Frontal cortex (tissue), 4 donors: ENCODE measurements at places on chromosomes 7 and 10.

GRCh38 chr10:50396491-50397311 is 145.4 kb upstream of the ASAH2 start:
- DNase-seq = no peak

DNA sequence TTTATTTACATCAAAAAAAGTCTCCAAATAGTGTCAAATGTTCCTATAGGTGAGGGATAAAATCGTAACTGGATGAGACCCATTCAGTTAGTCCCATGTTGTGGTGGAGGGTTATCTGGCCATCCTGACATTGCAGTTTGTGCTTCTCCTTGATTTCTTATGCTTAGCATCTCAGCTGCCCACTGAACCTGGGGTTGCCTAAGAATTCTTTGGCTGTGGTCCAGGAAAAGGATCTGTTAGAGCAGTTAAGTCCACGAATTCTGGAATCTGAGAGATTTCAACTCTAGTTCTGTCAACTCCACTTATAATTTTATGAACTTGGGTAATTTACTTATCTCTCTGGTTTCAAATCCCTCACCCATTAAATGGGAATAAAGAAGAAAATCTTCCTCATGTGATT is 1673.4 kb downstream of the REEP3 start:
- no peak for DNase-seq

DNA sequence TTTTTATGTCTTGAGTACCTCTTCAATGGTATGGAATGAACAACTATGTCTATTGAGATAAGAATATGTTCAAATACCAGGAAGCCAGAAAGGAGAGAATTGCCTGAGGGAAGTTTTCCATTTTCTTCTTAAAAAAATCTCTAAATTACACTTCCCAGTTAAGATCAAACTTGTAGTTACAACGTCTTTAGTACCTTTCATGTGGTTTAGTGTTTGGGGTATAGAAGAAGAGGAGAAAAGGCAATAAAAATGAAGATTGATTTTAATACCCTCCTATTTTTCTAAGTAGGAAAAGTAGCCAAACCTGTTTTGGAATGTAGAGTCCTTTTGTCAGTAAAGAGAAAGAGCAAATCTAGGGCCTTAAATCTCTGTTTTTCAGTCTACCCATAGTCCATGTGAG is 470.0 kb upstream of the SEMA3A start:
- no peak for DNase-seq

DNA sequence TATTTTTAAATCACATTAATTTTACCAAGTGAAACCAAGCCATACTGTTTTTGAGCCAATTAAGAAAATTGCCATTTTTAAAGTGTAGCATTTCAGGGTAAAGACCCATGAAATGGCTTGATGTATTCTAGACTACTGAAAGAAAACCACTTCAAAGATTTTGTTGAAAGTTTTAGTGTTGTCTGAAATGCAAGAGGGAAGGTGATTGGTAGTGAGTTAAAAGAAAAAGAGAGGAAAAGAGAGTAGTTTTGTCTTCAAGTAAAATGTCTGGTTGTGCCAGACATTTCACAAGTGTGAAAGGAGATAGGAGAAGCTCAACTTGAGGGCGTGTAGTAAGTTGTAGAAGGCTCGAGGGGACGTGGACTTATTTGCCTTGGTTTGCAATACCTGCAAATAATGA is 41.6 kb downstream of the CALML5 start:
- DNase-seq = no peak

DNA sequence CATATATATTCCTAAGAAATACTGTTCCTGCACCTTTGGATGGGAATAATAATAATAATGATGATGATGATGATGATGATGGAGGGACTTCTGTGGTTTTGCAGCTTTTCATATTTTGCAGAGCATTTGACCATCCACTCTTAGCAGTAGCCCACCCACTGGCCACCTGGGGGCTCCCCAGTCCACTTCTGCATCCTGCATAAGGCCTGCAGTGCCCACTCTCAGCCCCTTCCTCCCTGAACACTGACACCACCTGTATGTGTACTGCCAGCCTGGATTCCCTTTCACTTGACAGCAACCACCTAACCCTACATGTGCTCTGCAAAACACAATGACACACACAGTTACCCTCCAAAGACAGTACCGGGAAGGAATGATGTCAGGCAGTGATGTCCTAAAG is 131.4 kb downstream of the ADAM12 start:
- DNase-seq = no peak

DNA sequence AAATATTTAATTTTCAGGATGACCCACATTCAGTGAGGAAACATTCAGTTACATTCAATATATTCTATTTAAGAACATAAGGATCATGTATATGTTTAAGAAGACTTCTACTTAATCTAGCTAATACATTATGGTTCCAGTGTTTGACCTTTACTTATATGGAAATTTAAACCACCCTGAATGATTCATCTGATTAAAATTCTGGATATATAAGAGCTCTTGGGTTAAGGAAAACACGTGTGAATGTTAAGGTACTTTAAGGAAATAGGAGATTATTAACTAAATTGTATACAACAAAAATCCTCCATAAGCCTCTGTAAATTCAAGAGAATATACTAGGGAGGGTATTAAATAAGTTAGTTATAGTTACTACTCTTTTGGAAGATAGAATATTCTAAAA is 40.9 kb downstream of the HDAC9 start:
- no peak for DNase-seq

- no peak for DNase-seq
Observed at GRCh38 chr10:126738001-126738400, 67.5 kb upstream of the C10orf90 start.

GRCh38 chr10:92267343-92267742 is 23.5 kb downstream of the CPEB3 start:
- DNase-seq = no peak

- DNase-seq = no peak
Observed at GRCh38 chr10:89357975-89358374, 19.9 kb upstream of the IFIT1B start.

GRCh38 chr7:116153050-116153449 is 57.3 kb upstream of the TES start:
- DNase-seq = no peak

DNA sequence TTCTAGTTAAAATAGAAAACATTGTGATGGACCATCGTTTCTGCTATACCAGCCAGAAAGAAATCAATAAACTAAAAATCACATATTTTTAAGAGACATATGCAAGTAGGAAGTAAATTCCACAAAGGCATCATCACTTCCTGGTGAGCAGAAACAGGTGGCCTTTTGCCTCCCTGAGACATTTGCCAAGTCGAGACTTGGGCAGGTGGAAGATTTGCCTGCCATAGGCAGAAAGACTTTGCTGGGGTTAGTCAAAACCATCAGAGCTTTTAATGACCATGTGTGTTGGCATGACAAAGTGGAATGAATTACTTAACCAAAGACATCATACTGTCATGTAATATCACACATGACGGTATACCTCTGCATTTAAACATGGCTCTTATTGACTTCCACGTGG is 66.0 kb upstream of the FGL2 start:
- no peak for DNase-seq

DNA sequence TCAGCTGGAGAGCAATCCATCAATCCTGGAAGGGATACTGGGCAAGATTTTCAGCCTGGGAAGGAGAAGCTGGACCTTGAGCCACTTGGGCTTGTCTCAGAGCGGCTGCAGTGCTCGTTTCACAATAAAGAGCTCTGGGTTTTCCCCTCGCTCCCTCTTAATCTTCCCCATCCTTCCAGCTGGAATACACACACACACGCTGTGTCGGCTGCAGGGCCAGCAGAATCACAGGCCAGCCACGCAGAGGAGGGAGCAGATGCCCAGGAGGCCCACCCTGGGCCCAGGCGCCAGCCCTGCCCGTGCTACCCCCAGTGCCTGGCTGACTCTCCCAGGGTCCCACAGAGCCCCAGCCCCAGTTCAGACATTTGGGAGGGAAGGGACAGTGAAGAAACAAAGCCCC is 255.1 kb downstream of the TNS3 start:
- DNase-seq = no peak

DNA sequence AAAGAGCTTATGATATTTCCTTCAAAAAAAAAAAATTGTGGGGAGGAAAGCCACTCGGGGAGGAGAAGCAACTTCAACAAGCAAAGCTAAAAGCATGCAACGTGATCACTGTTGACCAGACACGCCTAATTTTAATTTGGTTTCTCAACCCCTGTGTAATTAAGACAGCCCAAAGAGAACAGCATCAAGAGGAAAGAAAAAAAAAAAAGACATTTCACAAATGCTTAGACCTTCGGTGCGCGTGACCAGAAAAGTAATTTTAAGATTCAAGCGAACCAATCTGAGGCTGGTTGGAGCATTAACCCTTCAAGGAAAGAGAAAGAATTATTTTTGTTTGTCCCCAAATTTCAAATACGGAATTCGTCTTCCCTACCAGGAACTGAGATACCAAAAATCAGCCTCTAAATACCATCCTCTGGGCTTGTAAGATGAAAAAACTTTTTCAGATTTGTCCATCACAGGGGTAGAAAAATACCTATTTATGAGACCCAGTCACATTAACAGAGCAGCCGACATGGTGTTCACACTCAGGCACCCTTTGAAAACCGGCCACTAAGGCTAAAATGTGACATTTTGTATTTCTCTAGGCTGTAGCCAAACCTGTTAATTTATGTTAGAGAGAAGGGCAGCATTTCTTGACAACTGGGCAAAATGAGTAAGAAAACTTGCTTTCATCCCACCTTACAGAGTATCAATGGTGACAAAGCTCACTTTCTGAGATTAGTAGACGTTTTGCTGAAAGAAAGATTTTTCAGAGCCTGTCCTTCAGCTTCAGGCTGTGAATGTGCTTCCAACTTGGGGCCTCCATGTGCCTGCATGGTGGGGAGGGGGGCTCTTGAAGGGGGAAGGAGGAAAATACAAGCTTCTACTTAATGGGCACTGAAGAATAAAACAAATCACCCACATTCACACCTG is 179.9 kb upstream of the KLF14 start:
- no peak for DNase-seq

DNA sequence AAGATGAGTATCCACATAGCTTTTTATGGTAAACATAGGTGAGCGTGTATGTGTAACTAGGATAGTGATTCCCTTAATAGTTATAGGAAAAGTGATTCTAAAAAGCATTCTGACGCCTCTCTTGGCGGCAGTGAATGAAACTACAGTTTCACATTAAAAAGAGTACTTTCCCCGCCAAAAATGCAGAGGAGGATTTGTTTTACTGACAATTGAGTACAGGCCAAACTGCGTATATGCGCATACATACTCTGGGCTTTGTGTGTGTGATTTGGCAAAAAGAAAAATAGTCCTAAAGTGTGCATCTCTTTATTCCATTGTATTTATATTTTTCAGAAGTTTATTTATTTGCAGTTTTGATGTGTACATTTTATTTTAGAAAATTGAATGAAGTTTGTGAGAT is 10.3 kb downstream of the CUL1 start:
- no peak for DNase-seq

DNA sequence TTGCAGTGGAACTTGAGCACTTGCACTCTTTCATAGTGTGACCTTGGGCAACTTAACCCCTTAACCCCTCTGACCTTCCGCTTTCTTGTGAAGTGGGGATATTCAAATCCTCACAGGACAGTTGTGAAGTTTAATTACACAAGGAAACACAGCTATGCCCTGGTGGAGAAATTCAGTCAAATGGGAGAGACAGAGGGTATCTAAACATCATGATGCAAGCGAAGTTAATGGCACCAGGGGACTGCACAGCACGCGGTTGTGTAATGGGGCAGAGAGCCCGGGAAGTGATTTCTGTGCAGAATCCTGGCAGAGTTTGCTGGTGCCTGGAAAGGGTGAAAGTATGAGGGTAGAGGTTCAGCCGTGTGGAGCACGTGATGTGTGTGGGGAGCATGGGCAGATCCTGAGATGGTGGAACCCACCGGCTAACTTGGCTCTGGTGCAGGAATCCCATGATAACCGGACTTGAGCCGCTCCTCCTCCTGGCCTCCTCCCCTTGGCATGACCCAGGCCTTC is 51.7 kb downstream of the SNX10 start:
- no peak for DNase-seq

DNA sequence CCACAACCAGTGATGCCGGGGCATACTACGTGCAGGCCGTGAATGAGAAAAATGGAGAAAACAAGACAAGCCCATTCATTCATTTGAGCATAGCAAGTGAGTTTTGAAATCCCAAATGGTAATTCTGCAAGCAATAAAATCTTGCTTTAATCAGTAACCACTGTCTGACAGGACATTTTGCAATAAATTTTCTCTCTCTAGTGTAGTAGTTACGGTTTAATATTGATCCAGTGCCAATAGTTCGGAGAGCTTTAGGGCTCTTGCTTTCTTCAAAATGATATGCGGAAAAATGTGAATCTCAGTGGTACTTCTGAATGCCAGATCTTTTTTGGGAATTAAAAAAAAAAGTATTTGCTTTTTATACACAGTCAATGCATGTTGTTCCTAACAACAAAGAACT is 520.4 kb downstream of the SDK1 start:
- no peak for DNase-seq

DNA sequence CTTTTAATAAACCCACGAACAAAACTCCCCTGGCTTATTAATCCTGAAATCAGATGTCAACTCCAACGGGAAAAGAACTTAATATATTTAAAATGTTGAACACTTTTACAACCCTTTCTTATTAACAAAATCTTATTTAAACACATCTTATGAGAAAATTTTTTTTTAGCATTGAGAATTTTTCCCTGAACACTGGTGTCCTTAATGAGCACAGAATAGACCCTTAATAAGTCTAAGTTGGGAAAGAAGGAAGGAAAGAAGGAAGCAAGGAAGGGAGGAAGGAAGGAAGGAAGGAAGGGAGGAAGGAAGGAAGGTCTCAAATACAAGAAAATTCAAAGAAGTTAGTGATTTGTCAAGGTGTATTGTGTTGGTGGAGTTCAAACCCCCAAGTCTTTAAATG is 129.2 kb upstream of the COL1A2 start:
- DNase-seq = no peak

DNA sequence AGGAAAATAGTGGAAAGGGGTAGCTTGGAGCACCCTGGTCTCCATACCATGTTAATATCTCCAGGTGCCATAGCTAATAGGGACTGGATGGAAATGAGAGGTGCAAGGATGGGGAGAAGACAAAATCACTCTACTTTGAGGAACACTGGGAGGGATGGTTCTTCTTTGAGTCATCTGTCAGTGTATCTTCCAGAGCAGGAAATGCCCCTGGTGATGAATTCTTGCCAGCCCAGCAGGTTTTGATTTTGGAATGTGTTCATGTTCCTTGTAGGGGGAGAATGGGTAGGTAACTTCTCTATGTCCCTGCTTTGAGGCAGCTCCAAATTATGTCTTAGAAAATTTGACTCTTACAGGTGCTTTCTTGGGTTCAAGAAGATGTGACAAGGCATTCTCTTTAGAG is 177.0 kb upstream of the GLI3 start:
- DNase-seq = no peak

DNA sequence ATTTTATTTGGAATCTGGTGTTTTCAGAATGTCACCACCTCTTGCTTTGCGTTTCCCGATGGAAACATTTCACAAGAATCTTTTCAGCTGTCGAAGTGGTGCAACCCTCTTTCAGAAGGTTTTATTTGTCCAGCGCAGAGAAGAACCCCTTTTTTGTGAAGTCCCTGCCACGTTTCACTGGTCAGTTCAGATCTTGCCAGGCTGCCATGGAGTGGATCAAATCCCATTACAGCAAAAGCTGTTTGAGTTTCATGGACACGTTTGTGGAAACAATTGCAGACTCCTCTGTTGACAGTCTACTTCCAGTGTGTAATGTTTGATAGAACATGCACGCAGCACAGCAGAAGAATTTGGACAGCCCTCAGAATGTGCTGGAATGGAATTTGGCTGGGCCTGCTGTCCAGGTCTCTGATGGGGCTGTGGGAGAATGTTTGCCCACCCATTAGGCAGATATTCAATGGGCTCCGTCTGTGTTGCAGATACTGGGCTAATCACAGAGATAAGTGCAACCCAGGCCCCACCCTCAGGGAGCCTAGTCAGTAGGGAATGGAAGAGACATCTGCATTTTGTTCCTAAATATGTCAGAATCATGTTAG is 143.2 kb downstream of the GRK5 start:
- no peak for DNase-seq
